ENCODE measurements at places on chromosomes 6 and 20.

DNA sequence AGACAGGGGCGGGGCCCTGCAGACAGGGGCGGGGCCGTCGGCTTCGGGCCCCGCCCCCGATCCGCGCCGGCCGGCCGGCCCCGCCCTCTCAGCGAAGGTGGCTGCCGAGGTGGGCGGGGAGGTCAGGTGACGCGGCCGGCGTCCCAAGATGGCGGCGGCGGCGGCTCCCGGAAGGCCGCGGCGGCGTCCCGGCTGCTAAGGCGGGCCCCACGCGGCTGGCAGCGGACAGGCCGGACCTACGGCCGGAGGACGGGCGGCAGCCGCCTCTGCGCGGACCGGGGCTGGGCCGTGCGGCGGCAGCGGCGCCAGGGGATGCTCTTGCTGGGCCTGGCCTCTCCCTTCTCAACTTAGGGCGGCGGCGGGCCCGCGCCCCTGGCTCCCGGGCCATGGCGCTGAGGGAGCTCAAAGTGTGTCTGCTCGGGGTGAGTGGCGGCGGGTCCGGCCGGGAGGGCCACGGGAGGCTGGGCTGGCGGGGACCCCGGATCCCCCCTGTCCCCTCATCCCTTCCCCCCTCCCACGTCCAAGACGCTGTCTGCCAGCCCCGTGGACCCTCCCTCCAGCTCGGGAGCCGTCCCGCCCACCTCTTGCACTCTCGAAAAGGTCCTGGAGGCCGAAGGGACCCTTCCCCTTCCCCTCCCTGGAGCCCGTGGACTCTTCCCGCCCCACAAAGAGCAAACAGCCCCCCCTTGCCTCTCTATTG is at the start of gene RAB22A:
TSS of gene RAB22A (plus strand) at position 125 of the 700 bp plus-strand sequence. CDS start at position 387, 262 bp downstream.
- peak; percentile 83 for DNase-seq

DNA sequence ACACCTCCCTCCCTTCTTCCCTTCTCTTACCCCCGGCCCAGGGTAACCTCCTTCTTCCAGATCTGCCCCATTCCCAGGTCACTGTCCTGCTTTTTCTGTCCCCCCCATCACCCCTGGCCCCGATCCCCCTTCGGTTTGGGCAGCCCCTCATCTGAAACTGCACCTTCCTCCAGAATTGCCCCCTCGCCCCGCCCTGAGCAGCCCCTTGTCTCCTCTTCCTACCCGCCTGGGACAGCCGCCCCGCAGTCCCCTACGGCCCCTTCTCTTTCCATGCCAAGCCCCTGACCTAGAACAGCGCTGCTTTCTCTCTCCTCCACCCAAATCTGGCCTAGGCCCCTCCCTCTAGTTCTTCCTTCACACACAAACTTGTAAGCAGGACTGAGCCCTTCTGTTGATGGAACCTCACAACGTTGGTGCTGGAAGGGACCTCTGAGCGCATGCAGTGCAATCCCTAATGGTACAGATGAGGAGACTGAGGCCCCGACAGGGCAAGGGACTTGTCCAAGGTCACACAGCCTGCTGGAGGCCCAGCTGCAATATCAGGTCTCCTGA is 630 bp downstream of the PPP2R5D start:
- no peak for DNase-seq

DNA sequence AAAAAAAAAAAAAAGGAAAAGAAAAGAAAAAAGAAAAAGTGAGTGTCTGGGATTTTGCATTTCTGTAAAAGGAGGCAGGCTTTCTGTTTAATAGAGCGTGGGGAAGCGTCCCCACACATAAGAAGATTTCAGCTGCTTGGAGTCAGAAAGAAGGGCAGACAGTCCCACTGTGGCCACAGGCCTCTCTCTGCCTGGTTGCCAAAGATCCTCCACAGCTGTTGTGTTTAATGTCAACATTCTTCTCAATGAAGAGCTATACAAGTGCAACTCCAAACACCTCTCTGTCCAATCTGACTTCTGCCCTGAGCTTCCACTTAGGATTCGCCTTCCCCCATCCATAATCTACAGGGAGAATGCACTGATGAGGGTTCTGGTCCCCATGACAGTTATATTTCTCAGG is 64.3 kb upstream of the MLN start:
- DNase-seq, result no peak

- DNase-seq, result peak; percentile 90
These were observed 27.0 kb downstream of the IL17A start for GRCh38 chr6:52213127-52213526.

DNA sequence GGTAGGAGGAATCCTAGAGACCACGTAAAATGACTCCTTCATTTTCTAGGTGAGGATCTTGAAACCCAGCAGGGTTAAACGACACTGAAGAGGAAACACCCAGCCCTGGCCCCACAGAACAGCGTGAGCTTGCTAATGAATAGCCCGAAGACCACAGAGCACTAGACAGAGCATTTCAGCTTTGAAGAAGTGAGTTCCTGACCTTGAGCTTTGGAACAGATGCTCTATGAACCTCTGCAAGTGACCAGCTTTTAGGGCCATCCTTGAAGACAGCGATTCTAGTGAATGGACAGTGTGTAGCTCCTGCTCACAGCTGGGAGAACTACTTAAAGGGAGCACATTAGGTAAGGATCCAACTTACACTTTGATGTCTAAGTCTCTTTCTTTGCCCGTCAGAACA is 74.0 kb upstream of the FRMD1 start:
- no peak for DNase-seq

GRCh38 chr20:3751305-3751674 is 16.3 kb downstream of the ADISSP start:
- no peak for DNase-seq

GRCh38 chr6:30760549-30760948 is 16.2 kb upstream of the IER3 start:
- no peak for DNase-seq

- no peak for DNase-seq
These were observed 84.4 kb downstream of the MAP7 start for GRCh38 chr6:136465766-136466303.

- DNase-seq, result no peak
These were observed 10.7 kb downstream of the PXDC1 start for GRCh38 chr6:3740551-3741476.

- DNase-seq, result no peak
These were observed 5.3 kb downstream of the DOP1A start for GRCh38 chr6:83072726-83073125.

DNA sequence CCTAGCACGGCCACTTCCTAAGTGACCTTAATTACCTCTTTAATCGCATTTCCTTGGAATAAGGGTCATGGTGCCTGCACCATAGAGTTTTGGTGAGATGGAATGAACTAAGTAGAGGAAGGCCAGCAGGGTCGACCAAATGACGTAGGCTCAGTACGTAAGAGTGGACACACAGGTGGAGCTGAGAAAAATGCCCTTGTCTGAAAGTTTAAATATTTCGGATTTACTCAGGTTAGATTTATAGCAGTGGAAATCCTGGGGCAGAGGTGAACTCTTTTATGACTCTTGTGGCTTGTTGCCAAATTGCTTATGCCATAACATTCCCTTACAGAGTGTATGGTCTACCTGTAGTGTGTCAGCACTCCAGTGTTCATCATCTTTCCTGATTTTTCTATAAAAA is 23.6 kb upstream of the BTBD3 start:
- peak; percentile 50 for DNase-seq

DNA sequence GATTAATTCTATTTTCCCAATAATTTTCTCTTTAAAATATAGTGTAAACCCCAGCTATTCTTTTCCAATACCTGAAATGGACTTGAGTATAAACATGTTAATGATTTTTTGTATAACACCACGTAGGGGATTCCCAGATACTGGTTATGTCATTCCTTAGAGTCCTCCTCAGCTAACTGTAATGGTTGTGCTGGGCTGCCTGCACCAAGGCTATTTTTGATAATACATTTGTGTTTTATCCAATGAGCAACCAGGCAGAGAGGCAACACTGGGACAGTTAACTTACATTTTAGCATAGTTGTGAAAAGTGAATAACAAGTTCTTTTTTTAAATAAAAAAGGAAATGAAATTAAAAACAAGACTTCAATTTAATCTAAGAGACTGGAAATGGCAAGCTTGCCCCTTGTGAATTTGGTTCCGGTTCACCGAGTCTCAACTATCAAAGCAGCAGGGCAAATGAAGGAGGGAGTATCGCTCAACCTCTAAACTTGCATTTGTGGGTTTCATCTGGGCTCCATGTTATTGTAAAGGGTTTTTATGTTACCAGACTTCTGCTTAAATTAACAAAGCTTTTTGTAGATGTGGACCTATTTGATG is 18.8 kb upstream of the BACH2 start:
- no peak for DNase-seq

Measured in SW480 (cell line).